ENCODE measurements at places on chromosomes 4 and X.

DNA sequence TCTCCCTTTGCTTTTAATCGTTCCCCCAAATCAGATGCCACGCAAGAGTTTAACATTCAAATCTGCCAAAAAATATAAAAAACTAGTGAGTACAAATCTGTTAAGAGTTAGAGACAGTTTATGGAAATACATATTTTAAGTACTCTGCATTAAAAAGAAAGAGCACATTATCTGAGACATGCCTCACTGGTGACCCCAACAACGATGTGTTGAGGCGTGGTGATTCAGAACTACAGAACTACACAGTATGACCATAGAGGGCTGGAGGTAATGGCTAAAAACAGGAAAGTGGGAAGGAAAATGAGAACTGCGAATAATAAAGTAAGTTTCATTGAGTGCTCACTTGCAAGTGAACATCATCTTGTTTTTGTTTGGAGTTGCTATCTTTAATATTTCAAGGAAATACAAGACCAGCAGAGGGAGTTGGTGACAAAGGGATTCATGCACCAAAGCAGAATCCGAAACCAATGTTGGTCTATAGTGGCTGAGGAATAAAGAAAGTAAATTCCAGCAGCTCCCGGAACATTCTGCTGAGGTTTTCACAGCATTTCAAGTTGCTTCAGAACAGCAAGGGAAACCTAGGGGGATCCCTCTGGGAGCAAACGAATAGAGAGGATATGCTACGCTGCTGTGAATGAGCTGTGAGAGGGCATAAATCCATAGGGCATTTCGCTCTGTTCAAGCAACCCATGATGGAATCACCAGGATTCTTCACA lies 92.2 kb downstream of the DCHS2 start:
- no peak for DNase-seq

DNA sequence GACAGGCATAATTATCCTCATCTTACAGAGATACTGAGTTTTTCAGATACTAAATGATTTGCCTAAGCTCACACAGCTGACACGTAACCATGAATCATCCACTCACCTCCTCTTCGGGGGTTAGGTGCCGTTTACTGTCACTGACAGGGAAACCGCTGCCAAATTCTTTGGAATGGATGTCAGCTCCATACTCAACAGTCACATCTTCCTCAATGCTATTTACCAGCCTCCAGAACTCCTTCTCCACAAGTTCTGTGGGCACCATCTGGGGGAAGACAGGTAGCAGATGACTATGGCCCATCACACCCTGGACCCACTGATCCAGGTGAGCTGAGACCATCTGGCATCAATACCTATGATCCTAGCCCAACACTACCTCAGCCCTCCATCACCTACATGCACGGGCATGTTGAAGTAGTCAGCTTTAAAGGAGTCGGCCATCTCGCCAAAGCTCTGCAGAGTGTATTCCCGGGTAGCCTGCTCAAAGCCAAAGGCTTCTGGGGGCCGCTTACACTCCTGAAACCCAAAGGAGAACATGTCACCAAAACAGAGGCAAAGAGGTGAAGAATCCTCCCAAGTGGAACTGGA lies 13.5 kb downstream of the KDM5C start:
- DNase-seq = no peak

GRCh38 chrX:106203315-106203714 lies 35.2 kb downstream of the PWWP3B start:
- no peak for DNase-seq

DNA sequence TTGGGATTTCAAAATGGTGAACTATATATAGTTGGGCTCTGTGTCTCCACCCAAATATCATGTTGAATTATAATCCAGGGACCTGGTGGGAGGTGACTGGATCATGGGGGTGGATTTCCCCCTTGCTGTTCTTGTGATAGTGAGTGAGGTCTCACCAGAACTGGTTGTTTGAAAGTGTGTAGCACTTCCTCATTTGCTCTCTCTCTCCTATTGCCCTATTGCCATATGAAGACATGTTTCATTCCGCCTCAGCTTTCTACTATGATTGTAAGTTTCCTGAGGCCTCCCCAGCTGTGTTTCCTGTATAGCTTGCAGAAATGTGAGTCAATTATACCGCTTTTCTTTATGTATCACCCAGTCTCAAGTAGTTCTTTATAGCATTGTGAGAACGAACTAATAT lies 545.6 kb downstream of the TRAM1L1 start:
- DNase-seq = no peak

DNA sequence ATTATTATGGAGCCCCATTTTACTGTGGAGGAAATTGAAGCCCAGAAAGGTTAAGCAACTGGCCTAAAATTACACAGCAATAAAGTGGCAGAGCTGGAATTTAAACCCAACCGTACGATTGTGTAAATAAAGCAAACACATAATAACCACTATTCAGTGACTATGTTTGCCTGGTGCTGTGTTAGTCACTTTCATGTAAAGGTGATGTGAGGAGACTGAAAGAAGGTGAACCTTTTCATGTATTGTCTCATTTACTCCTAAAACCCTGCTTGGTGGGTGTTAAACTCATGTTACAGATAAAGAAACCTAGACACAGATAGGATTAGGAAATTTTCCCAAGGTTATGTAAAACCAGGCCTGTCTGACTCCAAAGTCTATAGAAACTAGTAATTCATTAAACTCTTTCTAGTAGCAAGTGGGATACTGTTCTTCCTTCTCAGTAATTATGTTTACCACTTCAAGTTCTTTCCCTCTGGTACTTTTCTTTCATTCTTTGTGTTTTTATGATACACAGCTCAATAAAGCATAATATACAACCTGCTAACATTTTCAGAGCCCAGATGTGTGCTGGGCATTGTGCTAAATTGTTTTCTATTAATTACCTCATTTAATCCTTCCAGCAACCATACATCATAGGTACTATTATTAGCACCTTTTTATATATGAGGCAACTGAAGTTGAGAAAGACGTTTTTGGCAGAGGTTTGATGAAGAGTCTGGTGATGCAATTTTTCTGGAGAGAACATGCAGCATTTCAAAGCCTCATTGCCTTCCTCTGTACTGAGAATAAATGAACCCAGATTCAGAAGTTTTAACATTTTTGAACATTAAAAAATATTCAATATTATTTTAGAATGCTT lies 202.7 kb downstream of the SPRY1 start:
- DNase-seq = peak; percentile 37

DNA sequence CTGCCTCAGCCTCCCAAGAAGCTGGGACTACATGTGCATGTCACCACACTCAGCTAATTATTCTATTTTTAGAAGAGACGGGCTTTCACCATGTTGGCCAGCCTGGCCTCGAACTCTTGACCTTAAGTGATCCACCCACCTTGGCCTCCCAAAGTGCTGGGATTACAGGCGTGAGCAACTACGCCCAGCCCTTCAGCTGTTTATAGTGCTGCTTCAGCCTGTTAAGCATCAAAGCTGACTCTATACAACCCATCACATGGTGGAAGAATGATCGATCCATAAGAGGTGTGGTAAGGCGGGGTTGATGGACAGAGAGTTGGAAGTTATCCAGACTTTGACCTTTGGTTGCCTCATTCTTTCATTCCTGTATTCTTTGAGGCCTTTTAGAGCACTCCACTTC lies 56.2 kb upstream of the RAPGEF2 start:
- DNase-seq = peak; percentile 4

DNA sequence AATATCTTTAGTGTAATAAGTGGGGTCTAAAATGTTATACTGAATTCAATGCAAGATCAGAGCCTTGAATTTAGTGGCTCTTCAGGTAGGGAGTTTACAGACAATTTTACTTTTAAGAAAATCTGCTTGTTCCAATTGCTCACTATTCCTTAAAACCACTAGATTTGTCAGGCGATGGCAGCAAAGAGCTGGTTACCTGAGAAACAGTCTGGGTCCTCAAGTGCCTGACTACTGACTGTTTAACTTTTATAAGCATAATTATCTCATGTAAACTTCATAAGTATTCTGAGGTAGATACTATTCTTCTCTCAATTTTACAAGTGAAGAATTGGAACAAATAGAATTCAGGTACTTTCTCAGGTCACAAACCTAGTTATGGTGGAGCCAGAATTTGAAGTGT lies 84.3 kb downstream of the RRAGB start:
- DNase-seq = no peak

DNA sequence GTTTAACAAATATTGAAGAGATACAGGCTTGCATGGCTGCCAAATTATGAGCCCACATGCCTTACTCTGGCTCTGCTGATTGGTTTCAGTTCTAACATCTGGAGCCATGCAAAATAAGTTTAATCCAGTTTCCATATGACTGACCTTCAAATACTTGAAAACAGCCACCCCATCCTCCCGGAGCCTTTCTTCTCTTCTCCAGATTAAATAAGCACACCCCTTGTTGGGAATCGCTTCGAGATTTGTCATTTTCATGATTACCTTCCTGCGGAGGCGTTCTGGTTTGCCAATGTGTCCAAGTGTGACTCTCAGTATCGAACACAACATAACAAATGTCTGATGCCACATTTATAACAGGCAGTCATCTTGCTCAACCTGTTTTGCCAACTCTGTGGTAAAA lies 101.6 kb upstream of the JADE1 start:
- DNase-seq = no peak

DNA sequence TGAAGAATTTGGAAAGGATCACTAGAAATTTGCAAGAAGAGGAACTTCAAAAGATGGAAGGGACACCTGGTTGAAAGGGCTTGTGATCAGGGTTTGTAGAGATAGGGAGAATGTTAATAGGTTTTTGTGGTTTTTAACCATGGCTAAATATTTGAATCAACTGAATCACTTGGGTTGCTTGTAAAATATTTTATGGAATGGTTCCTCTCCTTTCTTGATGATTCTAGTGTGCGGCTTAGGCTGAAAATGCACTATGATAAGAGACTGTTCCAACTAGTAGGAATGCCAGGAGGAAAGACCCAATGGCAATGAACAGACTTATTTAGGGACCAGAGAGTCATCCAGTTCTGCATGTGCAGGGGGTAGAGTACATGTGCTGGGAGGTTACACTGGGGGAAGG lies 408.2 kb downstream of the ARHGAP24 start:
- DNase-seq = no peak
